ENCODE measurements at places on chromosomes 11 and 22.

DNA sequence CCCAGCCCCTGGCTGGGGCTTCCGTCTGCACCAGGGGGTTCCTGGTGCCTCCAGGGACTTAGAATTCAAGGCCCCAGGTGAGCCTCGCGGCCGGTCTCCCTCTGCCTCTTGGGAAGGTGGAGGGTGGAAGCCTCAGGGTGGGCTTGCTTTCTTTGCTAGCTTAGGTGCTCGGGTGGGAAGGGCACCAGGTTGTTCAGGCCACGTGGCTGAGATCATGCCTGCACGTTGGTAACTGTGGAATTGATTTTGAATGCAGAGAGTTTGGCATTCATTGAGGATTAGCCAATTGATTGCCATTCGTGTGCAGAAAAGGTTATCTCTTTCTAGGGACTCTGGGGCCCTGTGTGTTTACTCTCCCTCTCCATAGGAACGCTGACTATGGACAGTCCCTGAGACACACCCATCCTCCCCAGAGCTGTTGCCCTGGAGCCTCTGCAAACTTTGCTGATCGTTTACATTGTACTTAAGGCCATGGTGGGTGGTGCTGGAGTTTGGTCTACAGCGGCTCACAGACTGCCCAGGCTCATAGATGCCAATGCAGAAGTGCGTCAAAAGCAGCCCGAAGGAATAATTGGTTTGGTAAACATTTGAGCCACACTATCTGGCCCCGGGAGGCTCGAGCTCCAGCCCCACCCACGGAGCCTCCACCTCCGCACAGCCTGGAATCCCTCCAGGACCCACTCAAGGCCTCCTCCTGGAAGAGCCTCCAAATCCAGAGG lies 1457.7 kb downstream of the BRD1 start:
- no peak for DNase-seq

- DNase-seq: no peak
These were observed 22.9 kb upstream of the OR56B4 start for GRCh38 chr11:6084587-6084986.

GRCh38 chr11:4105916-4106315 lies 11.3 kb downstream of the RRM1 start:
- no peak for DNase-seq

DNA sequence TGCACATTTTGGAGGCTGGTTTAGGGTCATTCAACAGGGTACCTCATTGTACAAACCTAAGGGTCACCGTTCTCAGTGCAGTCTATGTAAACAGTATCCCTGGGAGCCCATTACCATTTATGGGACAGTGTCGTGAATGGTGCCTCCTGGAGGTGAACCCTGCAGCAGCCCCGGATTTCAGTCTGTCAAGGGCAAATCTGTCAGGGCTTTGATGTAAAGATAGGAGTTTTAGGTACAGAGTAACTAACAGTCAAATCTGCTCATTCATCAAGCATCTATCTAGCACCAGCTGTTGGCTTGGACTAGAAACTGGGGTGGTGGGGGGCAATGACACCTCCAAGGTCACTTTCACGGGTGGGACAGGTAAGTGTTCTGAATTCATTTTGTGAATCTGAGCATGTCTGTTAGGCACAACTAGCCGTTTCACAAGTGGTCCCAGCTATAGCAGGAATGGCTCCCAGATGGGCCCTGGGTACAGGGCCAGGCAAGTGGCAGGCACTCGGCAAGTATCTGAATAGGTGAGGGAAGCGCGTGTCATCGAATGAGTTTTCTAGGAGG lies 63.6 kb downstream of the PARVG start:
- DNase-seq: no peak

DNA sequence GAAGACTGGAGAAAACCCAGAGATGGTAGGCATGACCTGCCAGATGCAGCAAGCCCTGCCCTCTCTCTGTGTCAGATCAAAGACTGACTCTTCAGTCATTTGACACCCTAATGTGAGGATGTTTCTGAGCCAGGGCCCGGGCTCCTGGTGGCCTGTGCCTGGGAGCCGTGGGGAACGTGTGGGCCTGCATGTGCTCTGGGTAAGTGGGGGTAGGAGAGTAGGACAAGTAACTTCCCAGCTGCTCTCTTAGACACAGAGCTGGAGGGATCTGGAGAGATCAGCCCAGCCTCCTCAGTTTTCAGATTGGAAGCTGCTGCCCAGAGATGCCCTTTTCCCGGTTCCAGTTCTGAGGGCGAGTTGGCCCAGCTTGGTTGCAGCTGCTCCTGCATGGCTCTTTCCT lies 110.8 kb downstream of the TEAD1 start:
- no peak for DNase-seq

DNA sequence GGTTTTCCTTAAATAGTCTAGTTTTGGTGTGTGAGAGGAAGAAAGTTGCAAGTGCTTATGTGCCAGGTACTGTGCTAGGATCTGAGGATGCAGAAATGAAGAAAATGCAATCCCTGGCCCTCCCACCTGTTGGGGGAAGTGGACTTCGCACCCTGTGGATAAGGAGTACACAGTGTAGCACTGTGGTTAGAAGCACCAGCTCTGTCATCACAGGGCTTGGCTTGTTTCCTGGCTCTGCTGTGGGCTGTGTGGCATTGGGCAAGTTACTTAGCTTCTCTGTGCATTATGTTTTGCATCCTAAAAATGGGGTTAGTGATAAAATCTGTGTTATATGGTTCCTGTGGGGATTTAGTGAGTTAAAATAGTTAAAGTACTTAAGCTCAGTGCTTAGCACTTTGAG lies 68.2 kb downstream of the ENDOD1 start:
- no peak for DNase-seq

DNA sequence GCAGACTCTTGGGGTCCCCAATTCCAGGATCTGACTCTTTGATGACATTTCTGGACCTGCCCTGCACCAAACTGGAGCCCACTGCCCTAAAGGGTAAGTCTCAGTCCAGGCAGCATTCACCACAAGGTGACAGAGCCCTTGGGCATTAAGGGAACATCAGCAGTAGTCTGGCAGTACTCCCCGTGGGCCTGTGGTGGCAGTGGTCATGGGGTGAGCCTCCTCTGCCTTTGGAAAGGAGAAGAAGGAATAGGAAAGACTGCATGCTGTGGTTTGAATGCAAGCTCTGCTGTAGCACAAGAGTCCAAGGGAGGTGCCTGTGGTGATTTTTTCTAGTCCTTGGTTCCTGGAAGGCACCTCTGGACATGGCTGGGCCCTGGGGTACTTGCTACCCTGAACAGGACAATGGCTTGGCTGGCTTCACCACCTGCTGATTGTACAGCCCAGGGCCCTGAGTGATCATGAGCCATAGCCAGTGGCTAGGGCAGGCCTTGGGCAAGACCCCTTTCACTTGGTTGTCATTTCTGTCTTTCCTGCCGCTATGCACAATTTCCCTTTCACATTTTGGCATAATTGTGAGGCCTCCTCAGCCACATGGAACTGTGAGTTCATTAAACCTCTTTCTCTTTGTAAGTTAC lies 160.7 kb upstream of the GRIA4 start:
- DNase-seq: no peak

GRCh38 chr11:57345555-57346211 lies 7.5 kb downstream of the P2RX3 start:
- DNase-seq: peak; percentile 80

GRCh38 chr22:18077087-18077638 lies 627 bp upstream of the PEX26 start:
- DNase-seq: no peak

DNA sequence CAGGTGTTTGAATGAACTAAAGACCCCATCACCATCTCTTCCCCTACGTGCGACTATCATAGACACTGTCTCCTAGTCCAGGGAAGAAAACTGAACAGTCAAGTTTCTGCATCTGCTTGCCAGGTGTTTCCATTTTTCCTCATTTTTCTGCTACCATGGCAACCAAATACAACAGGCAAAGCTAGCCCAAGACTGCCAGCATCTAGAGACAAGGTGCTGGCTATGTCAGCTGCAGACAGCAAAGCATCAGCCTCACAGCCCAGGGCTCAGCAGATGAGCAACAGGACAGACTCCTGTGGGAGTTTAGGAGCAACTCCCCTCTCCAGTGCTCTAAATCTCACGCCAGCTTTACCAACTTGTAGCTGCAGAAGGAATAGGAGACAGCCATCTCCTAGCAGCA lies 124.3 kb downstream of the C11orf58 start:
- DNase-seq: no peak

DNA sequence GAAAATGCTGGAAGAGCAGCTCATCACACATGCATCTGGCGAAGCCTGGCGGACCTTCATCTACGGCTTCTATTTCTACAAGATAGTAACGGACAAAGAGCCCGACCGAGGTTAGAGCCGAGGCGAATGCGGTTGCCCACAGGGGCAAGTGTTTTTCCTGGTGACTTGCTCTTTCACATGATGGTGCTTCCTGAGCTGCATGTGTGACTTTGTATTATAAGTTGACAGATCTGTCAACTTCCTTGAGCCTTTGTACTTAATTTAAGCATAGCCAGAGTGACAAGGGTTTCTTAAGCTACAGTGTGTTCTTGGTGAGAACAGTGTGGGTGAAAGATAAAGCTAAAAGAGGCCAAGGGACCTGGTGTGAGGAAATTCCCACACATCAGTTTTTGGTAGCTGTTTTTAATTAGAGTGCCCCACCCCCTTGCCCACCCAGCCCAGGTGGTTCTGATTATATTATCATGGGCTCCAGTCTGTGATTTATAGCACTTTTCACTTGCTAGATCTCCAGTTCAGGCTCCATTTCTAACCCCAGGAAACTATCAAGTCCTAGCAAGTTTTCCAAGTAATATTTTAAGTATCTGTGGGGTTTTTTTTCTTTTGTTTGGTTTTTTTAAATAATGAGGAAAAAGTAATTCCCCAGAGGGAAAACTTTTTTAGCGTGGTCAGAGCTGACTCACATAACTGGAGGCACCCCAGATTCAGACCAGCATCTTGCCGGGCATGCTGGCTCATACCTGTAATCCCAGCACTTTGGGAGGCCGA lies 68.0 kb upstream of the YWHAH start:
- DNase-seq: no peak

- DNase-seq: no peak
These were observed 10.5 kb upstream of the PHOX2A start for GRCh38 chr11:72254299-72254993.

- no peak for DNase-seq
These were observed 20.7 kb downstream of the ZBTB16 start for GRCh38 chr11:114080219-114080618.

GRCh38 chr22:41401781-41402648 lies 20.3 kb downstream of the TEF start:
- no peak for DNase-seq

- no peak for DNase-seq
These were observed at the start of gene MMP7 for GRCh38 chr11:102530558-102530957. Gene MMP7, minus strand, starts transcription at chr11:102530747. Its CDS starts 47 bp downstream, at chr11:102530700.

DNA sequence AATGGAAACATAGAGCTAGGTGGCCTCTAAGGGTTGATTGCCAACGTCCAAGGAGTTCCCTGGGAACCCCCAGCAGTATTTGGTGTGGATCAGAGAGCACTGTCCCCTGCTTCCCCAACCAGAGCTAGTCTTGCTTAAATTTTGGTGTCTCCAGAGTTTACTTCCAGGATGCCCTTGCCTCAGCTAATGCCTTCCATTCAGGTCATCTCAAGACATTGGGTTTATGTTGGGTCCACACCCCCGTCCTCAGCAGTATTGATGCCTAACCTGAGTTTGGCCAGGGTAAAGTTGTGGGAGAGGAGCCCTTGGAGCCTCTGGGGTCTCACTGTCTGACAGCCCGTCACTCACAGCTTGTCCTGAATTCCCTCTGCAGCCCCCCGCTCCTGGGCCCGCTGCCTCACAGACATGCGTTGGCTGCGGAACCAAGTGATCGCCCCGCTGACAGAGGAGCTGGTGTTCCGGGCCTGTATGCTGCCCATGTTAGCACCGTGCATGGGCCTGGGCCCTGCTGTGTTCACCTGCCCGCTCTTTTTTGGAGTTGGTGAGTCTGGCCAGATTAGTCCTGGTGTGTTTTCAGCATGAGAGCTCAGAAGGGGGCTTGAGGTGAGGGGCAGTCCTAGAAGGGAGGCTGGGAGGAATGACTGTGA lies 1.4 kb downstream of the RCE1 start:
- no peak for DNase-seq

DNA sequence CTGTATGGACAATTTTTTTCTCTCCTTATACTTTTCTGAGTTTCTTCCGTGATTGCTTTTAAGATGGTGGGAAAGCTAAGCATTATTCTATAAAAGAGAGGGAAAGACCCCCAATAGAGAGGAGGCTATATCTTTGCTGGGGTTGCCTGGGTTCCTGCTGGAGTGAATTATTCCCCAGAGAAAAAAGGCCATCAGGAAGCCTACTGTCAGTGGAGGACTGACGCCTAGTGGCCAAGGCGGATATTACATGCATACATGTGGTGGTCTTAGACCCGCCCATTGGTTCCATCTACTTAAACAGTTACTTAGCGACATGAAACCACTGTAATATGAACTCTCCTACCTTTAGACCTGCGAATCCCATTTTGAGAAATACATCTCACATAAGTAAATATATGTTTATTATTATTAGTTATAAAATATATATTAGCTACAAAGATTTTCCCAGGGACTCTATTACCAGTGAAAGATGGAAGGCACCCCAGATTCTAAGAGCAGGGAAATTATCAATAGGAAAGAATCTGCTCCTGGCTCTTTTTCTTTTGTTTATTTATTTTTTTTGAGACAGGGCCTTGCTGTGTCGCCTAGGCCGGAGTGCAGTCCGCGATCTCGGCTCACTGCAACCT lies 15.7 kb upstream of the PGA3 start:
- peak; percentile 86 for DNase-seq

DNA sequence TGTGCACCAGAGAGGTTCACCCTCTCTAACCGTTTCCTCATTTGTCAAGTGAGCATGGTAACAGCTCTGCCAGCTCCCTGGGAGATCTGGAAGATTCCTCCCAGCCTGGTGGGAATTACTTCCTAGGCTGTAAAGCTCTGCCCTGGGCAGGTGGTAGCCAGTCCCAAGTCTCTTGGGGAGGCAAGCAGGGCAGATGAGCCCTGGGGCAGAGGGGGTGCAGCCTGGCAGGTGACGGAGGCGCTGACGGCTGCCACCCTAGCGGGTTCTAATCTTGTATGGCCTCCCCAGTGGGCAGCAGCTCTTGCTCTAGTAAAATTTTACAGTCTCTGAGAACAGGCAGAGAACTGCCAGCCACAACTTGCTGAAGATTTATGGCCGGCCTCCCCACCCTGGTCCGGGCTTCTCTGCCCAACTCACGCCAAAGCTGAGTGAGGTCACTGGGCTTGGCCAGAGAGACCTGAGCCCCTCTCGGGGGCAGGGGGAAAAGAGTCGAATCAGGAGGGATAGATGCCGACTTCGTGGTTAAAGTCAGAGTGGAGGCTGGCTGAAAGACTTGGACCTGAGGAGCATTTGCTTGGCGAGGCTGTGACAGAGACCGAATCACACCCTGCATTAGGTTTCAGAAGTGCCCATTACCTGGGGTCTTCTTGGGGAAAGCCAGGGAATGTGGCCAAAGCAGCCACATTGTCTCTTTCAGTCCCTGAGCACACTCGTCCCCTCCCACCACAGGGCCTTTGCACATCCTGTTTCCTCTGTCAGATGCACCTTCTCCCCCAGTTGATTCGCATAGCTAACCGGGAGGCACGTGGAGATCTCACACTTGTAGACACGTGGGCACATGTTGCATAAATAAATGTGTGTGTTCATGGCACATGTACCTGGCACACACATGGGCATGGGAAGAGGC lies 188.2 kb downstream of the MN1 start:
- no peak for DNase-seq

Measured in stimulated activated CD4-positive, alpha-beta T cell treated with anti-CD3 and anti-CD28 coated beads, Interleukin-4, amount 100 ng/mL, for 24 hours (primary cell).